Cortex of kidney (tissue), 1 donor: ENCODE measurements at places on chromosomes 2 and 18.

DNA sequence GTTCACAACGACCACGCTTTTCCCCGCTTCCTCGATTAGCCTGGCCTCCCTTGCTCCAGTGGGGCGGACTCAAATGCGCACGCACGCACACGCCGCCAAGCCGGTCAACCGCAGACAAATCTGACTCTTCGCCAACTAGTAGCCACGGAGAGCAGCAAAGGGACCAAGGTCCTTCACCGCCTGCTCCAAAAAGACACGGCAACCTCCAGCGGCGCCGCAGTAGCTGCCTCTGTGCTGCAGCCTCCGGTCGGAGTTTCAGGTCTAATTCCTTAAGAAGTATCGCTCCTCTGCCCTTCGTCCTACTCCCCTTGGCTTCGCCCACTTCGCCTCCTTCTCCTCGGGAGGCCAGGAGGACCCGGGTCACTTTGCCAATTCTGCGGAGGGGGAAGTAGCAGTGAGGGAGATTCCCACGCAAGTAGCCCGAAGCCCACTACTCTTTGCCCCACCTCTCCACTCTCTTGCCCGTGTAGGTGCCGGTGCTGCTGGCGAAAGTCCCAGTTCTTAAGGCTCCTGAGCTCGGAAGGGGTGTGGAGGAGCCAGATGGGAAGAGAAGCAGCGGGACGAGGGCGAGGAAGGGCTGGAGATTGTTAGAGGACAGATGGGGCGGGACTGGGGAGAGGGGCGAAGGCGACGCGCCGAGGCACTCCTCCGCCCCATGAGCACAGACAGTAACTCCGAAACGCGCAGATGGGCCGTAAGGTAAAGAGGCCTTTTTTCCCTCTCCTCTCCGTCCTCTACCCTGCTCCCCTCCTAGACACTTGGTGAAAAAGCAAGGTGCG lies 615 bp downstream of the AKAIN1 start:
- DNase-seq = no peak

DNA sequence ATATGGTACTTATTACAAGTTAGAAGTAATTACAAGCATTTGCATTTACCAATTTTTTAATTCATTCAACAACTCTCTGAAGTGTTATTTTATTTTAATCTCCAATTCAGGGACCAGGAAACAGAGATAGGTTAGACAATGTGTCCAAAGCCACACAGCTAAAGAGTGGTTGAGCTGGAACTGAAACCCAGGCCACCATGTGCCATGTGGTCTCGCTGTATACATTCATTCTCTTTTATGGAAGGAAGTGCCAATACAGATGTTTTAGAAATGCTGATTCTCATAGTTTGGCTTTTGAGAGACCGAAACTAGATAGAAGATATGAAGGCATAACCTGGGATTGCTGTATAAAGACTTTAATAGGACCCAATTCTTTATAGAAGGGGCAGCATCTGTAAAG lies 684.6 kb upstream of the ID2 start:
- DNase-seq = no peak

GRCh38 chr2:204538182-204539018 lies 6.9 kb upstream of the PARD3B start:
- DNase-seq = no peak

DNA sequence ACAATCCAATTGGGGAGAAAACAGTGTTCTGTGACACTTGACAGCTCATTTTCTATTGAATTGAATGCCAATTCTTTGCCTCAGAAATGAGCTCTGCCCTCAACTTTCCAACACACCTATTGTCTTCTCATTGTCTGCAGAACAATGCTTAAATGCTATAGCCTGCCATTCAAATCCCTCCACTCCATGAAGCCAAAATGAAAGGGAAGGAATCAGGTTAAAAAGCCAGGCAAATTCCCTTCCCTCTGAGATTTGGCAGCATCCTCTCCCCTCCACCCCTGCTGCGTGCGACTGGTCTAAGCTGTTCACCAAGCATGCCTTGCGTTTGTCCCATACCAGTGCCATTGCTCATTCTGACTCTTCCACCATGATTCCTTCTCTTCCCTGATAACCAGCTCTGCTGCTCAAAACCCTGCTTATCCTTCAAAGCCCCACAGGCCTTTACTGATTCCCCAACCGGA lies 32.4 kb upstream of the TMEM131 start:
- DNase-seq = no peak

GRCh38 chr2:120237491-120237902 lies 14.3 kb upstream of the TMEM185B start:
- DNase-seq = no peak

- DNase-seq = no peak
These were observed 685.8 kb upstream of the HS6ST1 start for GRCh38 chr2:129004485-129004884.

- DNase-seq = no peak
These were observed 125.1 kb downstream of the COPS8 start for GRCh38 chr2:237210763-237211162.

GRCh38 chr18:24502667-24503523 lies 42.5 kb downstream of the HRH4 start:
- no peak for DNase-seq

- DNase-seq = no peak
These were observed 21.2 kb downstream of the TGFA start for GRCh38 chr2:70532244-70532935.

DNA sequence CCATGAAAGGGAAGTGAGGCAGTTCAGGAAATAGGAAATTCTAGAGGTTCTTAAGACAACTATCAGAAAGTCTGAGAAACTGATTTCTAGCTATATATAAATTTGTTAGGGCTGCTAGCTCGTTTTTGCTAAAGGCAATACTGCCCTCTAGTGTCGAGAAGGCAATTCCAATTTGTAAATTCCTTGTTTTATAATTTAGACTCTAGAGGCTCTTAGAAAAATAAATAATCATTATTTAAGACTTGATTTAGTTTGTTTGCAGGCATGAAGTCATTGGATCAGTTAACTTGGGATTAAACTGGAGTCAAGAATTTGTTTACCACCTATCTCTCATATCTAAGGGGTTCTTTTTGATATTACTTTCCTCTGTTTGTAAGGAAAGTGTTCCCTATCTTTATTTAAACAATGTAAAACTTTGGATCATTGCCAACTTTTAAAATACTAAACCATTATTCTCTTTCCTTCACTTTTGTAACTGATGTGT lies 66.2 kb downstream of the ACVR2A start:
- no peak for DNase-seq

DNA sequence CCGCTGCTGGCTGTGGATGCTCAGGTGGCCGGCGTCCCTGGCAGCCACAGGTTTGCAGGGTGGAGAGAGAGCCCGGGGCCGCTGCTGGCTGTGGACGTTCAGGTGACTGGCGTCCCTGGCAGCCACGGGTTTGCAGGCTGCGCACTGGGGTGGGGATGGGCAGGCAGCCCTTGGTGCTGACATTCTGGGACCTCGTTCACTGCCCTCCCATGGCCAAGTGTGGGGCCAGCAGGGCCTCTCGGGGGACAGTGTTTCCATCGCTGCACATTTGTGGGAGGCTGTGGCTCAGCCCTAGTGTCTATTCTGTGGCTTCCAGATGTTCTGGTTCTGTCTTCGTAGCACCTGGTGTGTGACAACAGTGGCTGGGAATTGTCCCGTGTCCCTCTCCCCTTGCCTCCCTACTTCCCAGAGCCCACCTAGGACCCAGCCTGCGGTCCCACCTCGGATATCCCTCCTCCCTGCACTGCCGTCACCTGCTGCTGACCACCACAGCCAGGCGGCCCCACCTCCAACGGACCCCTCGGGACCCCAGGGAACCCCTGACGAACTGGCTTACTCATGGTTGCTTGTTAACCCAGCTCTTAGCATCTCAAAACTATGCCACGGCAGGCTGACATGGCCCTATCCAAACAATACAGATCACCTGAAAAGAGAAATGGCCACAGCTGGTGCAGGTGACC lies 915 bp downstream of the CROCC2 start:
- DNase-seq = no peak

DNA sequence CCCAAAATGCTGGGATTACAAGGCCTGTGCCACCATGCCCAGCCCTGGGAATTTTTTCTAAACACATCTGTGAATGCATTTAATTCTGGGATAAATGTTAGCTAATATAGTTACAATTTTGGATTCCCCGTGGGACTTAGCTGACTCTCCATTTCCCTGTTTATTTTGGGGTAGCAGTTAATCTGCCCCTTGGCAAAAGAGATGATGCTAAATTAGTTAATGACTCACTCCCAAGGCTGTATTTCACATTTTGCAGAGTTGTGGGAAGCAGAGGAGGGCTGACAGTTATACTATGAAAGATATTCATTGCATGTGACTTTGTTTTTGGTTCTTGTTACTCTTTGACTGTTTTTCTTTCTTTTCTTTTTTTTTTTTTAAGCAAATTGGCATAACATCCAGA lies 3.2 kb downstream of the MTHFD2 start:
- no peak for DNase-seq

GRCh38 chr18:24827501-24827900 lies 367.1 kb downstream of the HRH4 start:
- DNase-seq = no peak

DNA sequence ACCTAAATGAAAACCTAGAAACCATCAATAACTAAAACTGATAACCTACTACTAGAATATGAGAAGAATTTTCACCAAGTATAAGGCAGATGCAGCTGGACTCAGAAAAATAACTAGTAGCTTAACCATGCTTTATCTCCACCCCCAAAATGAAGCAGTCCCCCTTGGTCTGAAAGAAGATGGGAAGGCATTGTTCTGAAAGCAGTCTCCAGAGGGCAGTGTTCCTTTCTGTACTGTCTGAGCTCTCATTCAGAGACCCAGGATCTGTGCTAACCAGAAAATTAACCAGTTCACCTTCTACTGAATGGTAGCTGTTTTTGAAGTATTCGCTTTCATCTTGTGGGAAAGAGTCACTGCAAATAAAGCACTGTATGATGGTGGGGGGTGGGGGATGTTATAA lies 273.0 kb downstream of the PDE11A start:
- DNase-seq = no peak

- no peak for DNase-seq
These were observed 220.4 kb upstream of the CWC22 start for GRCh38 chr2:180227461-180227860.

- no peak for DNase-seq
These were observed 76.3 kb downstream of the DYNC1I2 start for GRCh38 chr2:171763602-171764001.

DNA sequence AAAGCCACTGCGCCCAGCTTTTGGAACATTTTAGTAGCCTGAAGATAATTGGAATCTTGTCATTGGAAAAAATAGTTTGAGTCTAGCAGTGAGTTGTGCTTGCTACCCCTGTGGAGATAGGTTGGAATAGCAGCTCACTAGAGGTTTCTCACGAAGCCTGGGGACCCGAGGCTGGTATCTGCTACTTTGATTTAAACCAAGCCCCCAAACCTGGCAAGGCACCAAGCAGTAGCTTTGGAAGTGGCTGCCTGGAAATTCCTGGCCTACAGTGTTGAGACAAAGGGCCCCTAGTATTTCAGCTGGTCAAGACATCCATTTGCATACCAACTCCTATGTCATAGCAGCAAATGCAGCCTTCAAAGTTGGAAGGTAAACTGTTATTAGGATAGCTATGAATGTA lies 42.1 kb downstream of the NOP58 start:
- DNase-seq = no peak
